RWPE1 (cell line): ENCODE measurements at places on chromosomes 1 and 21.
A peak's percentile ranks its signal among the peaks of the same experiment; 100 is the strongest.

DNA sequence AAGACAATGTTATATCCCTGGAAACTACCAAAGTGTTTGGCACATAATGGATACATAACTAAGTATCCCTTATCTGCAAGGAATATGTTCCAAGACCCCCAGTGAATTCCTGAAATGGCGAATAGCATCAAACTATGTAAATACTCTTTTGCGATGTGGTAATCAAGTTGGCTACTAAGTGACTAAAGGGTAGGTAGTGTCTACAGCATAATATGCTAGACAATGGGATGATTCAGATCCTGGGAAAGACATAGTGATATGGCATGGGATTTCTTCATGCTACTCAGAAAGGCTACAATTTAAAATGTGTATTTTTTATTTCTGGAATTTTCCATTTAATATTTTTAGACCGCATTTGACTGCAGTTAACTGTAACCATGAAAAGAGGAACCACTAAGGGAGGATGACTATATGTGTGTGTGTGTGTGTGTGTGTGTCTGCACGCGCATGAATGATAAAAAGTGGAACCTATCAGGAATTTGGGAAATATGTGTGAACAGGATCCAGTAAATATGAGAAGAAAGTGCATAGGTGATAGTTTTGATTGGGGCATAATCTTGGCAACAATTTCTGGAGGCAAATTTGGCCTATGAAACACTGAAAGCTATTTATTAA lies 1899.9 kb downstream of the NCAM2 start:
- DNase-seq = no peak

- no peak for DNase-seq
Measured at GRCh38 chr1:220882061-220882891, 3.0 kb downstream of the HLX start.

GRCh38 chr1:40944841-40945430 lies 34.6 kb upstream of the CTPS1 start:
- DNase-seq = no peak

DNA sequence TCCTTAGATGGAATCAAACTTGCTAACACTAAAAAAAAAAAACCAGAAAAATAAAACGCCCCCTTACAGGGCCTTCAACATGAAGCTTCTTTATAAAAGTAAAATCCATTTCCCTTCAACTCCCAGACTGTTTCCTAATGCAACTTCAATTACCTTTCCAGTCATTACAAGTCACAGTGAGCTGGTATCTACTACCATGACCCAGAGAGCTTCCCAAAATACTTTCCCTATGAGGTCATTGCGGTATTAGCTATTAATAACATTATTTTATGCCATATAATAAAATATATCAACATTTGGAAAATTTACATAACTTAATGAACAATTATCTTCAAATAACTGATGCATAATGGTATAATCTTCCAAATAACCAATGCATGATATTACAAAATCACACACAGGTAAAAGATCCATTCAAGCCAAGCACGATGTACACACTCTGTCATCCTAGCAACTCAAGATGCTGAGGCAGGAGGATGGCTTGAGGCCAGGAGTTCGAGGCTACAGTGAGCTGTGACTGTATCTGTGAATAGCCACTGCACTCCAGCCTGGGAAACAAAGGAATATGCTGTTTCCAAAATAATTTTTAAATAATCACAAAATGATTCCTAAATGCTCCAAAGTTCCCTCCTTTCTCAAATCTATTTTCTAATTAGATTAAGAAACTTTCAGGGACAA lies 24.1 kb downstream of the EIF4G3 start:
- DNase-seq = no peak

DNA sequence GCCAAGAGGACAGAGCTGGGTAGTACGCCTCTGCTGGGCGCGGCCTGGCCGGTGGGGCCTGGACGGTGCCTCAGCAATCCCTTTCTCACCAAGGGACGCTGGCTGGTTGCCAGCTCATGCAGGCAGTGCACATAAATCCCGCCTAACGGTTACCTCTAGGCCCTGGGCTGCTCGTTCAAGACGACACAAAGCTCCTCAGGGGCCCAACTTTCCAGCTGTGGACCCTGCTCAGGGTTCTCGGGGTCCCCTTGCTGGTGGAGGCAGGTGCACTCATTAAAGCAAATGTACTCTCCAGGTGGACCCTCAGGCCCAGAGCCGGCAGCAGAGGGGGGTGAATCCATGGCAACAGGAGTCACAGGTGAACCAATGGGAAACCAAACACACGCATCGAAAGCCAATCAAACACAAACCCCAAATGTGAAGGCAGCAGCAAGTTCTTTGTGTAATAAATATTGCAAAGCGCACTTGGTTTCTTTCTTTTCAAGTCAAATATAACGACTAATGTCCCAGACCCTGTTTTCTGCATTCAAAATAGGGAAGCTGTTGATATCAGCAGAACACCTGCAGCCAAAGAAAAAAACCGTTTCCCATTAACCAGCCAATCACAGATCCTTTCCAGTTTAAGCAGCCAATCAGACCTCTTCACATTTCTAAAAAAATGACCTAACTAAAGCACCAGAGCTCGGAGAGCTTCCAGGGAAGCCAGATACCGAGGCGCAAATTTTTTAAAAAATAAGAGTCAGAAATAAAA lies 26.1 kb upstream of the CLSTN1 start:
- DNase-seq = no peak

DNA sequence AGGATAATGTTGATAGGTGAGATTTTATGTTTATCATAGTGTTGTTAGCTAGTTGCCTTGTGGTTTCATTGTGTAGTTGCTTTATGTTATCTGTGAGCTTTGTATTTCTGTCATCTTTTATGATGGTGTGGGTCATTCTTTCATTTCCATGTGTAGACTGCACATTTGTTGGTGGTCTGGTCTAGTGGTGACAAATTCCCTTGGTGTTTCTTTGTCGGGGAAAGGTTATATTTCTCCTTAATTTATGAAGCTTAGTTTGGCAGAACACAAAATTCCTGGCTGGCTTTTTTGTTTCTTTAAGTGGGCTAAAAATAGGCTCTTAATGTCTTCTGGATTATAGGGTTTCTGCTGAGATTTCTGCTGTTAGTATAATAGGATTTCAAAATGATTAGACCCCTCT lies 347.2 kb upstream of the ADAMTS5 start:
- DNase-seq = no peak

- no peak for DNase-seq
Measured at GRCh38 chr1:3061981-3062615, 6.9 kb upstream of the PRDM16 start.

GRCh38 chr1:87568005-87568404 lies 239.3 kb downstream of the LMO4 start:
- no peak for DNase-seq

DNA sequence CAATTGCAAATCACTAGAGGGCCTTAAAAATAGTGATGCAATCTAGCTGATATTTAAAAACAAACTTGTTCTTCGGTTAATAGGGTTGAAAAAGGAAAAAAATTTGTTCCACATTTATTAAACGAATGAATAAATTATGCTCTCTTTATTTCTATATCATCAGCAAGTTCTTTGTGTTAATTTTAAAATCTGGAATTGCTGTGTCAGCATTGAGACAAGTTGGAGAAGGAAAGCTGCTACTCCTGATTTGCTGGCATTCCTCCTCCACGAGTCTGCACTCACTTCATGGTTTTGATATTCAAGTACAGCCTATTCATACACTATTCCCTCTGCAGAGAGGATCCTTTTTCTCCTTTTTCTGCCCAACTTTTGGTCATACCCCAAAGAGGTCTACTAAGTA lies 117.6 kb downstream of the MRPL39 start:
- no peak for DNase-seq

DNA sequence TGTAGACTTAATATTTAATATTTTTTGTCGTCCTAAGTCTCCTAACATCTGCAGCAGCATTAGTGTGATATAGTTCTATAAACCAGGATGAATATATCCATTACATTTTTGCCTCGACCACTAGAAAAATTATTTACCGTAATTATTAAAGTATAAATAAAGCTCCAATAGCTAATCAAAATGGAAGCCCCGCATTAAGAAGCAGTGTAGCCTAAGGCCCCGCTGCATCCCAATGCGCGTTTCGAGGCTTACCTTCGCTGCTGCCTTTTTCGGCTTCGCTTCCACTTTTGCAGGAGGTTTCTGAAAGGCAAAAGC lies 891 bp downstream of the HMGN1 start:
- no peak for DNase-seq

GRCh38 chr21:25925936-25926335 lies 191.2 kb downstream of the GABPA start:
- DNase-seq = no peak

DNA sequence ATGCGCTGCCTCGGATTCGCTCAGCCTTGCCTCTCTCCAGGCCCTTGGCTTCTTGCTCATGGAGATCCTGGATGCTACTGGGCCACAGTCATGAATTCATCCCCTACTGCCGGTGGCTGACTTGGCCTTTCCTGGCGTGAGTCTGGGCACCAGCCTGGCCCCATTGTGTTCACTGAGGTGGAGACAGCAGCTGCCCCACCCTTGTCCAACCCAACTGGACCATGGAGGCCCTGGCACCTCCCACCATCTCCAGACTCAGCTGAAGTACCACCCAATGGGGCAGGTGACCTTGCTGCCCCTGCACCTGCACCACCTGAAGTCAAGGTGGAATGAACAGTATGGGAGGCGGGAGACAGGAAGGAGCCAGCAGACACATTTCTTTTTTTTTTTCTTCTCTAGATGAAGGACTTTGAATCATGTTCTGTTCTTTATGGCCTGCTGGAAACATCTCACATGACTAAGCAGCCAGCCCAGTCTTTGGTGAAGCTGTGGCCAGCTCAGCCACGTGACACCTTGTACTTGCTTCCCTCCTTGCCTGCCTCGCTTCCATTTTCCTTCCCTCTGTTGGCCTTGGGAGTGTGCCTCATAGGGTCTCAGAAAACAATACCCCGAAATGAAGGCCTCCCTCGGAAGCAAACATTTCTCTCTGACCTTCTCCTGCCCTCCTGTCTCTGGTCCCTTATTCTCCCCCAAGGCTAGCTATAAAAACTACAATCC lies 3.8 kb upstream of the SLC30A2 start:
- no peak for DNase-seq

GRCh38 chr1:40241362-40241761 lies 6.4 kb upstream of the TMCO2 start:
- no peak for DNase-seq

GRCh38 chr1:215672482-215672881 lies 105.4 kb downstream of the KCTD3 start:
- no peak for DNase-seq

- no peak for DNase-seq
Measured at GRCh38 chr1:234774971-234775370, 165.0 kb upstream of the IRF2BP2 start.

GRCh38 chr21:35136586-35137219 lies 87.6 kb upstream of the RUNX1 start:
- peak; percentile 68 for DNase-seq

GRCh38 chr21:43864962-43865539 lies at the start of gene AGPAT3:
AGPAT3 (plus strand) TSS chr21:43865223; CDS start chr21:43959682, 94,459 bp downstream.
- DNase-seq = no peak

GRCh38 chr1:54848134-54848948 lies 38.7 kb downstream of the DHCR24 start:
- no peak for DNase-seq

DNA sequence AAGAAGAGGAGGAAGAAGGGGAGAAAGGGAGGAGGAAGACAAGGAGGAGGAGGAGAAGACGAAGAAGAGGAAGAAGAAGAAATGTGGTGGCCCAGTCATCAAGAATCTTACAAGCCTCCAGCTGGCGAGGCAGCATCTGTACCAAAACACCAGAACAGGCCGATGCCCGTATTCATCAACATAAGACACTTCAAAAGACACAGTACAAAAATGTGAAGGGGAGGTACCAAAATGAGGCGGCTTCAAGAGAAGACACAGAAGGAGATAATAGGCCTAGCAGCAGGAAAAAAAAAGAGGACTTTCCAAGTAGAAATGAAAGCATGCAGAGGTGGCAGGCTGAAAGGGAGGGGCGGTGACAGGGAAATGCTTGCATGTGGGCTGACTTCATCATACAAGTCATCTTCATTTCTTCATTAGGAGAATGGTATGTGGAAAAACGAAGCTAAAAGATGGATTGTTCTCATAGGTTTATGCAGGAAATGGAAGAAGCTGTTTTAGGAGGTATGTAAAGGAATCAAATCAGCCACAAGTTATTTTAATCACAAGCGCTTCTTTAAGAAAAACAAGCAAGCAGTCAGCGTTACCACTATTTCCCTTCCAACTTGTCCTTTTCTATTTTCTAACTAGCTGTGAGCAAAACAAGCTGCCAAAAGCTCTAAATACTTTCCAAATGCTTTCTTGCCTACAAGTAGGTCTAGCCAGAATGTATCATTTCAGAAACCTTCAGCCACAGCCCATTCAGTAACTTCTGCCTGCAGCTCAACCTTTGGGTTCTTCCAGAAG lies 192.3 kb downstream of the SLC45A1 start:
- DNase-seq = no peak

GRCh38 chr1:204558467-204558866 lies 42.3 kb downstream of the MDM4 start:
- no peak for DNase-seq

DNA sequence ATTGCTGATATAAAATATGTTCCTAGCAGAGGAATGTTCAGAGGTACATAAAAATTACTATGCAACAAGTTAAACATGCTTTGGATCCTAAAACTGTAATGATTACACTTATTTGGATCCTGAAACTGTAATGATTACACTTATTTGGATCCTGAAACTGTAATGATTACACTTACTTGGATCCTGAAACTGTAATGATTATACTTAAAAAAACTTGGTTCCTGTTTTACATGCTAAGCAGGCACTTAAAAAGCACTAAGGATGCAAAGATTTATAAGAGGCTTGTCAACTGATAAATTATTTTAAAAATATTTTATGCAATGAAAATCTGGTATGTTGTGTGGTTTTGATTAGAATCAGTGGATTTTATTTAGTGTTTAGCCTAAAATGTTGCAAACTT lies 47.7 kb downstream of the ZNHIT6 start:
- no peak for DNase-seq

- DNase-seq = no peak
Measured at GRCh38 chr1:162206749-162207635, 137.5 kb downstream of the NOS1AP start.

DNA sequence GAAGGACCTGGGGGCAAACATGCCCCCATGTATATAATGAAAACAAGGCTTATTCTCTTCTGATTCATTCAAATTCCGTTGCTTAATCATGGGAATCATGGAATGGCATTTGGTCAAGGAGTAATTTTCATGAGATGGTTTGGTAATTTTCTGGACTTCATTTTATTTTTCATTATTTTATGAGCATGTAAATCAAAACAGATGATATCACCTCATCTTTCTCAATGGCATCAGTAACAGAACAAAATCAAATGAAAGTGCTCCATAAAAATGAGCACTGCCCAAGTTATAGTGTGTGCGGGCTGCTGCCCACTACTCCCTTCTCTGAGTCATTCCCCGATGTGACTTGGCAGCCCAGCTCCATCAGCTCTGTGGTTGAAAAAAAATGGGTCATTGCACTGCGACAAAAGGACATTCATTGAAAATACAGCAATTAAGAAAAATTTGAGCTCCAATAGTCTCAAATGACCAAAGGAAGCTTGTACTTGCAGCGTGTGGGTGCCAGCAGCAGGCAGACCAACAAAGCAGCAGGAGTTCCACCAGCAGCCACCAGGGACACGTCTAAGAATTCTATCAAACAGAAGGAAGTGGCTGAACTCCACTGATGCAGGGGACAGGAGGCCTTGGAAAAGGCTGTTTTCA lies 84.3 kb upstream of the VAV3 start:
- DNase-seq = no peak
